ENCODE measurements at places on chromosomes 6 and 20. TPM values are rescaled to one million over a fixed set of nuclear protein-coding genes. Genes with fewer than 3 reads are reported as not detected.

GRCh38 chr6:110434961-110435602 is 19.7 kb upstream of the DDO start:
- H3K4me3 ChIP-seq = no peak overlapping the region
- no peaks in the 10 kb centered on the region for H3K4me1 ChIP-seq
- H3K36me3 ChIP-seq = peaks cover under 1% of the 10 kb centered on the region
- no peak overlapping the region for H3K27ac ChIP-seq

Gene DEF6
- total RNA-seq = 1.1 TPM

Gene TCP11
- total RNA-seq = not detected

GRCh38 chr20:8144282-8145245 is 12.5 kb downstream of the PLCB1 start:
- peak overlapping the region; percentile 7 for H3K27ac ChIP-seq
- no peak for DNase-seq
- H3K27me3 ChIP-seq = no peaks in the 10 kb centered on the region
- no peaks in the 10 kb centered on the region for H3K36me3 ChIP-seq
- no peak overlapping the region for H3K4me3 ChIP-seq

- no peak overlapping the region for H3K27ac ChIP-seq
- peaks cover 65% of the 10 kb centered on the region for H3K4me1 ChIP-seq
- H3K36me3 ChIP-seq = no peaks in the 10 kb centered on the region
- DNase-seq = no peak
- no peaks in the 10 kb centered on the region for H3K27me3 ChIP-seq
- H3K4me3 ChIP-seq = no peak overlapping the region
These were observed 2.7 kb downstream of the COL21A1 start for GRCh38 chr6:56244528-56245253.
